RWPE2 (cell line): ENCODE measurements at places on chromosomes 5 and 9.

- no peak for DNase-seq
Measured at GRCh38 chr9:132249123-132249522, 87.3 kb downstream of the NTNG2 start.

DNA sequence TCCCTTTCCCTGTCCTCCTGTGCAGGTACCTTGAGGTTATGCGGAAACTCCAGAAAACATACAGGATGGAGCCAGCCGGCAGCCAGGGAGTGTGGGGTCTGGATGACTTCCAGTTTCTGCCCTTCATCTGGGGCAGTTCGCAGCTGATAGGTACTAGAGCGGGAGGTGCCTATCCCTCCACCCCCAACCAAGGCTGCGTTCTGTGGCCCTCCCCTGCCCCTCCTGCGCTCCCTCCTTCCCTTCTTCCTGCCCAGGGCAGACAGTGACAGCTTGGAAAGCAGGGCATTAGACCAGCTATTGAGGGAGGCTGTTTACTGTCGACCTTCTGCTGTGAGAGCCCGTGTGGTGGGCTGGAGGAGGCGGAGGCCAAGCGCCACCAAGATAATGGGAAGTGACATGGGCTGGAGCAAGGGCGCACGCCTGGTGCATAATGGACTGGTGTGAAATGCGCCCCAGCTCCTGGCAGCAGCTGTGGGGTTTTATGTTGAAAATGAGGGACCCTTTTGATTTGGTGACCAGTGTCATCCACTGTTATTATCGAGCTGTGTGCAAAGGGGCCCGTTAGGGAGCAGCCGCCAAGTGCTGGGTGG is 25.3 kb downstream of the PTPA start:
- DNase-seq, result no peak

DNA sequence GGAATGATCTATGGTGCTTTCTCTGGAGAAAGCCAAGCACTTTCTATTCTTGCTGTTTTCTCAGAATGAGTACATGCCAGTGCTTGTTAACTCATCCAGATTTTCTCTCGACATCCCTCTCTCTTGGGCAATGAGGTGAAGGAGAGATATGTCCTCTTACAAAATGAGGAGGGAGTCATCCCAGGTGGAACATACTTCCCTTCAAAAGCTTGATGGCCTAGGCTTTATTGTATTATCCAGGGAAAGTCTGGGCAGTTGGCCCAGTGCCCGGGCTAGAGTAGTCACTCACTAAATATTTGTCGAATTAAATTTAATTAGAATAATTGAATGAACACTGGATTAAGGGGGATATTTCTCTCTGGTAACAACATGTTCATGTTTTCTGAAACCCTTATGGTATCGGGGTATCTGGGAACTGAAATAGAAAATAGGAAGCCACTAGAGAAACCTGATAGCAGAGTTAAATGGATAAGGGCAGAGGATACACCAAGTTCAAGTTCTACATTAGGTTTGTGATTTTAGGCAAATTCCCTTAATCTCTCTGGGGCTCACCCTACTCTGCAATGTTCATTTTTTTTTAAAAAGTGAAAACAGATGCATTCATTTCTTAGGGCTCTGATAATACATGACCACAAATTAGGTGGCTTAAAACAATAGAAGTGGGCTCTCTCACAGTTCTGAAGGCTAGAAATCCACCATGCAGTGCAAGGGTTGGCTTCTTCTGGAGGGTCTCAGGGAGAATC is 99.6 kb downstream of the LIFR start:
- DNase-seq, result peak; percentile 84

DNA sequence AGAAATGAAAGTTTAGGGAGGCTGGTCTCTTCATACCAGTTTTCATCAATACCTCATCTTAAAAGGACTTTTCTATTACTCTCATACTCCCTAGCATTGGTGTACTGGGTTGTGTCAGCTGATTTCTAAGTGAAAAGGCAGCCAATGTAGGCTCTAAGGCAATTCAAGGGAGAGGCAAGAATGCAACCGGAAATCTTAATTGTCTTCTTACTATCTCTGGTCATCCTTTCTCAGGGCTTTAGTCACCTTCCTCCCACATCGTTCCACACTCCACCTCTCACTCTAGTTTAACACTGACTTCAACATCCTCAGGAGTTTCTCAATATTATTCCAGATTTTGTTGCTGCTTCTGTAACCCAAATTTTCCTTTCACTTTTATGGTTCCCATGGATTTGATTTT is 281.8 kb upstream of the RFX3 start:
- no peak for DNase-seq

GRCh38 chr9:127105805-127106465 is 16.5 kb downstream of the ANGPTL2 start:
- no peak for DNase-seq

DNA sequence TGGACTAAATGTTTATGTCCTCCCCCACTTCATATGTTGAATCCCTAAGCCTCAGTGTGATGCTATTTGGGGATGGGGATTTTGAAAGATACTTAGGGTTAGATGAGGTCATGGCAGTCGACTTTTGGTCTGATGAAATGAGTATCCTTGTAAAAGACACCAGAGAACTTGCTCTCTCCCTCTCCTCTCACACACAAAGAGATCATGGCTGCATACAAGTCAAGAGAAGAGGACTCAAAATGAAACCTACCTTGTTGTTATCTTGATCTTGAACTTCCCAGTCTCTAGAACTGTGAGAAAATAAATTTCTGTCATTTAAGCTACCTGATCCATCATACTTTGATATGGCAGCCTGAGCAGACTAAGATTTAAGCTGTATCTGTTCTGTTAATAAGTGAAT is 144.0 kb upstream of the HAPLN1 start:
- DNase-seq, result no peak

DNA sequence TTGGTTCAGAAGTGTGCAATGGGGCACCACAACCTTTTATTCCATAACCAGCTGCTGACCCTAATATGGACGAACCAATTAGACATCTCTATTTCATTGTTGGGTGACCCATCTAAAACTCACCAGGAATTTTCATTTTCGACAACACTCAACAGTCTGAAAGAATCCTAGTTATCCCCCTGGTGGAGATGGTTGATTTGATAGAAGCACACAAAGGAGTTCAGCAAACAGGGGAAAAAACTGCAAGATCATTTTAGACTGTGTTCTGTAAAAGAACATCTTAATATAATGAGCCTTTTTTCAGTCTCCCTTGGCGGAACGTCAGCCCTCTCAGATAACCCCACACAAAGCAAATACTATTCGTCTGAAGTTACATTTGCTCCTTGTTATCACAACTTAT is 367.4 kb downstream of the KIAA0825 start:
- no peak for DNase-seq
